Femur (tissue), 1 donor: ENCODE measurements at places on chromosomes 6 and 20.

DNA sequence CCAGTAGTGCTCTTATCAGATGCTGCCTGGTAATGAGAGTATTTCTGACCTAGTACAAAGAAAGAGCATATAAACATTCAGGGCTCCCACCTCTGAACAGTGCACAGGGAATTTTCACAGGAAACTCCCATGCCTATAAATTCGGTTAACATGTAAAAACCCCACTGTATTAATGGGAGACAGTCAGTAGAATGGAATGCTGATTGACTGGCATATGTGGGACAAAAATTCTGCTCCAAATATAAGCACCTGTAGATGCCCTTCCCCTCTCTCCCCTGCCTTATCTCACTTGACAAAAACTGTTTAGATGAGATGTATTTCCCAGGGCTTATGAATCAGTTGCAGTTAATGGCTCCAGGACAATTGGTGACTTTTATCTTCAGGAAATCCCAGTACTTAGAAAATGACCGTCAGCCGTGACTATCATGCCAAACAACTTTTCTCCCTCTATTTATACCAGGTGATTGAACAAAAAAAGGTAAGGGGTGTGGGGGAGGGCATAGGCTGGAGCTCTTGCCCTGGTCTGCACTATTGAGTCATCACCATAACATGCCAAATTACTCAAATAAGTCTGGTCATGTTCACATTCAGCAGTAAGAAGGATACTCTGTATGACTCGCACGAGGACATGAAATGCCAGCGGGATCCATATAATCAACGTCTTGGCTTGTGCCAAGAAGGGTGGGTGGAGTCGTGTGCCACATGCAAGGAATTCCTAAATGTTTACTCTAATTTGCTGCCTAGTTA is 176.4 kb upstream of the BMP2 start:
- peak; percentile 59 for DNase-seq

- DNase-seq = no peak
These were observed 86.7 kb downstream of the TRERF1 start for GRCh38 chr6:42365021-42365420.

DNA sequence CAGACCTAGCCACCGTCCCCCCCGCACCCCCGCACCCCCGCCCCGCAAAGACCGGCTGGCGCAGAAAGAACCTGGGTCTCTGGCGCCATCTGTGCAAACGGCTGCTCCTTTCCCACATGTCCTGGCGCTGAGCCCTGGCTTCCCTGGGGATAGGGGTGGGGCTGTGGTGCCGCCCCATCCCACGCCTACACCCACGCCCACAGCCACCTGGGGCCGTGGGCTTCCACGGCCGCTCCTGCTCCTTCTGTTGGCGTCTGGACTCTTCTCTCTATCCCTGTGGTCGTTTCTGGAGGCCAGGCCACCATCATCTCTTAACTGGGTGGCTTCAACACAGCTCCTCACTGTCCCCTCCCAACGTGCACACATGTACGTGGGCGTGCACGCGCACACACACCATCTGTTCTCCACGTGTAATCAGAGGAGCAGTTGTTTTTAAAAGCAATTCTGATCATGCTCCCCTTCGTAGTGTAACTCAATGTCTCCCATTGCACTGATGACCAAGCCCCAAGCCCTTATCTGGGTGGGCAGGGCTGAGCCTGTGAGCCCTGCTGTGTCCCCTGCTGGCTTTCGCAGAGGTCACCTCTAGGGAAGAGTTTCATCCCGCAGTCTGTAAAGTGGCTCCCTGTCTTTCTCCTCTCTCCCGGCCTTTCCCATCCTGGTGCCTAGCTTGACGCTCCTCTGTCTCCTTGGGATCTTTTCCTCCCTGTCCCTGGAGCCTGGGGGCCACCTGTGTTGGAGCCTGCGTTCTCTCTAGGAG is 31.9 kb upstream of the FAM83D start:
- DNase-seq = no peak

GRCh38 chr6:21587179-21587960 is 6.2 kb upstream of the SOX4 start:
- peak; percentile 88 for DNase-seq

DNA sequence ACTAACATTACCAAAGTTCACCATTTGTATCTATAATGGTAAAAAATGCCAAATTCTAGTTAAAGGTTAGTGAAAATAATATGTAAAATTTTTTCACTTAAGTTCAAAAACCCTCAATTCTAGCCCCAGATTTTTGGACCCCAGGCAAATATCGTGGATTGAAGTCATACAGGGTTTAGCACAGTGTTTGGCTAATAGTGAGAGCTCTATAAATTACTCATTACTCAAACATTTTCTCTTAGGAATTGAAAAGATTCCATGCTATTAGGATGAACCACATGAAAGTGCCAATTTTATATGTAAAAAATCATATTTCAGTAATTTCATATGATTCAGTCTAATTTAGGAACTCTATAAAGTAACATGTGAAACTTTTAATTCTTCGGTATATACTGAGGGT is 170.3 kb upstream of the PREP start:
- no peak for DNase-seq

- DNase-seq = no peak
These were observed 124.6 kb downstream of the MYB start for GRCh38 chr6:135305684-135306083.

GRCh38 chr6:7086488-7086887 is 21.3 kb upstream of the RREB1 start:
- DNase-seq = no peak

DNA sequence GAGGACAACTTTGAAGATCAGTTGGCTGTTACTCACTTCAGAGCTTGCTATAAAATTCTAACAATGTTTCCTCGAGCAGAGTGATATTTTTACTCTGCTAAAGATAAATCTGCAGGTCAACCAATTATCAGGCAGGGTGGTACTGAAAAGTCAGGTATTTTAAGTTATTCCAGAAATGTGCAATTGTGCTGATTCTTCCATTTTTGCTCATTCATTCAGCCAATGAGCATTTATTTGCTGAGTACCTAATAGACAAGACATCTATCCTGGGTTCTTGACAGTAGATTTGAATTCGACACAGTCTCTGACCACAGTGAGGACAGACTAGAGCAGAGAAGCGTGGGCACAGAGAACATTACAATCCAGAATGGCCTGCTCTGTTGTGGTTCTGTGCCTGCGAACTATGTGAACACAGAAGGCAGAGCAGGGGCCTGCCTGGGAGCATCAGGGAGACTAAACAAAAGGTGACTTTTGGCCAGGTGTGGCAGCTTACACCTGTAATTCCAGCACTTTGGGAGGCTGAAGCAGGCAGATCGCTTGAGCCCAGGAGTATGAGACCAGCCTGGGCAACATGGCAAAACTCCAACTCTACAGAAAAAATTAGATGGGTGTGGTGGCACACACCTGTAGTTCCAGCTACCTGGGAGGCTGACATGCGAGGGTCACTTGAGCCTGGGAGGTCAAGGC is 14.8 kb downstream of the TPMT start:
- DNase-seq = no peak

DNA sequence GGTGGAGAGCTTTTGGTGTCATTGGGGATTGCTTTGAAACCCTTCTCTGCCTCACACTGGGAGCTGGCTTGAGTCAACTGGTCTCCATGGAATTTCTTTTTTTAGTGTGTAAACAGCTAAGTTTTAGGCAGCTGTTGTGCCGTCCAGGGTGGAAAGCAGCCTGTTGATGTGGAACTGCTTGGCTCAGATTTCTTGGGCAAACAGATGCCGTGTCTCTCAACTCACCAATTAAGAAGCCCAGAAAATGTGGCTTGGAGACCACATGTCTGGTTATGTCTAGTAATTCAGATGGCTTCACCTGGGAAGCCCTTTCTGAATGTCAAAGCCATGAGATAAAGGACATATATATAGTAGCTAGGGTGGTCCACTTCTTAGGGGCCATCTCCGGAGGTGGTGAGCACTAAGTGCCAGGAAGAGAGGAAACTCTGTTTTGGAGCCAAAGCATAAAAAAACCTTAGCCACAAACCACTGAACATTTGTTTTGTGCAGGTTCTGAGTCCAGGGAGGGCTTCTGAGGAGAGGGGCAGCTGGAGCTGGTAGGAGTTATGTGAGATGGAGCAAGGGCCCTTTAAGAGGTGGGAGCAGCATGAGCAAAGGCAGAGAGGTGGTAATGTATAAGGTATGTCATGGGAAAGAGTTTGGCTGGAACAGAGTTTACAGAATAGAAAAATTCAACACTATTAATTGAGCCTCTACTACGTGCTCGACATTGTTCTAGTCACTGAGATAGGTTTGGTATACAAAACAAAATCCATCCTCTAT is 31.2 kb downstream of the SRSF3 start:
- DNase-seq = peak; percentile 71

DNA sequence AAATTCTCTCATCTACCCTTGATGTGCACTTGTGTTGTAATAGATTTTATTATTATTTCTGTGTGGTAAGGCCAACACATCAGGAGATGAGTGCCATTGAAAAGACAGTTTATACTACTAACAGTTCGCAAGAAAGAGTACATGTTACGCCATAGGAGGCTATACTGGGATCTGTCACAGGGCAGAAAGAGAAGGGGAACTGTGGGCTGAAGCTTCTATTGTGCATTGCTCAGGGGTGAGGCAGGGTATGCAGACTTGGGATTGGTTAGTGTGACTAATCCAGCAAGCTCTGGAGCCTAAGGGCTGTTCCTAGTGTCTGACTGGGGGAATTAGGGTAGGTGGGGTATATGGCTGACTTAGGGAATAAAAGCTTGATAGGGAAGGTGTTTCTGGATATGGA is 50.9 kb downstream of the GPR63 start:
- DNase-seq = no peak

GRCh38 chr6:52496631-52497030 is 76.5 kb downstream of the EFHC1 start:
- no peak for DNase-seq

DNA sequence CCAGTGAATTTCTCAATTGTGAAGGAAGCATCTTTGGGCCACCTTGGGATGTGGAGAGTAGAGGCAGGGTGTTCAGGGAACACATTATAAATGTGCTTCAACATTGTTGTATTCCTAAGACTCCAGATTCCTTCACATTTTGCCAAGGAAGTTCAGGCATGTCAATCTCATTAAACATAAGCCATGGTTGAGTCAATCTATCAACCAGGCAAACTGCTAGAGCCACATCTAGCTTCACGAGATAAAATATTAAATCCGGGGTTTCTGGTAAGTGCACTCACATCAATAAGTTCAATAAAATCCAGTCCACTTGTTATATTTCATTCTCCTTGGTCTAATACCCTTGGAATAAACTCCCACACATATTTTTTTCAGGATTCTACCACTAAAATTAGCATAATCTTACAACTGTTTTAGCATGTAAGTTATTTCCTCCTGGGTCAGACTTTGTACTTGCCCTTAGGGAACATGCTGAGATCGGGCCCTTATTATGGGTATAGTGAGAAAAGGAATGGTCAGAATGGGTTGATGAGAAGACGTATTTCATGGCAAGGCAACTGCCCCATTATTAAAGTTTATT is 93.6 kb downstream of the ADTRP start:
- DNase-seq = no peak

- DNase-seq = peak; percentile 46
These were observed 164.9 kb upstream of the SASH1 start for GRCh38 chr6:148177589-148178233.

GRCh38 chr6:28979679-28980078 is 25.4 kb downstream of the ZNF311 start:
- DNase-seq = no peak

GRCh38 chr6:75602246-75603105 is 796 bp downstream of the SENP6 start:
- DNase-seq = peak; percentile 64

- no peak for DNase-seq
These were observed 137.6 kb upstream of the MARCKS start for GRCh38 chr6:113719545-113719944.

- DNase-seq = no peak
These were observed 98.4 kb downstream of the CDKAL1 start for GRCh38 chr6:20632696-20633095.

- DNase-seq = no peak
These were observed 10.7 kb upstream of the PRR18 start for GRCh38 chr6:166318649-166319600.

DNA sequence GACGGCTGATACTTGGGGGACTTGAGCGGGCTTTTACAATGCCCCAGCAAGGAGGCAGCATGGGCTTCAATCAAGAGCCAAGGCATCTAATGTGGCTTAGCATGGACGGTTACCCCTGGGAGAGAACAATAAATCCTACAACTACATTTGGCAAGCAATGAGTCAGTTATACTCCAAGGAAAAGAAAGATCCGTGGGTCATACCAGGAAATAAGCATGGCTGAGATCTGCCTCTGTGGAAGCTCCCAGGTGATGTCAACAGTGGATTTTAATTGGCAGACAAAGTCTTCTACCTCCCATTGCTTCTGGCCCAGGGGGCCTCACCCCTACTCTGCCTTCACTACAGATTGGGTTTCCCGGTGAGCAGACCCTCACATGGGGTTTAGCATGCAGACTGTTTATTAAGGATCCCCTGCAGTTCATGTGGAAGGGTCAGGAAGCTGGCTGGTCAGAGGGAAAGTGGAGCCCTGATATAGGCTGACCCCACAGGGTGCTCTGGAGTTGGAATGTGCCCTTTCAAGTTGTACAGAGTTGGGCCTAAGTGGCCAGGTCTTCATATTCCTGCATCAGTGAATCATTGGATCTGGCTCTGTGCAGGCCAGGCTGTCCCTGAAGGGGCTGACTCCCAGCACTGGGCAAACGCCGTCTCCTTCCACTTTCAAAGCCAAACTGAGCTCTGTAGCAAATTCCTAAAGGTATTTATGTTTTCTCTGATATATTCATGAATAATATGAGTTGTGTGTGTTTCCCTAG is 91.3 kb upstream of the GGTLC1 start:
- DNase-seq = no peak

DNA sequence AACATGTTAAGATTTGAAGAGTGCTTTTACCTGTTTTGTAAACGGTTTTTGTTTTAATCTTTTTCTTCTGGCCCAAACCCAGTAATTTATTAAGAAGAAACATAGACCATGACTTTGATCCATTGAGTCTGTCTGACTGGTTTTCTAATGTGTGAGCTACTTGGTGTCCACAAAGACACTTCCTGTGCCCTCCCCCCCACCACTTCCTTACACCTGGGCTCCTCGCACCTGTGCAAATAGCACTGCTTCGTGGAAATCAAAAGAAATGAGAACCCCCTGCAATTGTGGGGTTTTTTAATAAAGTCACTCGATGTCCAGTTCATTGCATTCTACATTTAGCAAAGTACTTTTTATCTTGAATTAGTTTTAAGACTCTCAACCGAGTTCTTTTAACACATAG is 65.5 kb downstream of the SMOC2 start:
- no peak for DNase-seq

GRCh38 chr6:54935739-54936138 is 89.2 kb downstream of the FAM83B start:
- DNase-seq = no peak
